ENCODE measurements at places on chromosomes 6 and 20. TPM values are rescaled to one million over a fixed set of nuclear protein-coding genes. Genes with fewer than 3 reads are reported as not detected.

DNA sequence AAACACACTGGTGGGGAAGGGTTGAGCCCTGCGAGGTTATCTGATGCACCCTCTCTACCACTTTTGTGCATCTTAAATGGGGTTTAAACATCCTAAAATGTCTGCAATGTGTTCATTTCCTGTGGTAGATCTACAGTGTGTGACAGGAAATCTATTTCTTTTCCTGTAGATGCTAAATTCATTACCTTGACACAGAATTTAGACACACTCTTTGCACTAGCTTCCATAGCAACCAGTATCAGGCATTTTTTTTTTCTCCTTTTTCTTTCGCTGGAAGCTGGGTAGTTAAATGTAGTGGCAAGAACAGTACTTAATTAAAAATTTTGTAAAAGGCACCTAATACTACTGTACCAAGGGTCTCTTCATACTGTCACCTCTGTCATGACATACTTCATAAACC lies 141.1 kb downstream of the RFPL4B start:
- H3K27ac ChIP-seq, result no peak overlapping the region
- H3K4me3 ChIP-seq, result no peak overlapping the region
- H3K4me1 ChIP-seq, result no peaks in the 10 kb centered on the region

DNA sequence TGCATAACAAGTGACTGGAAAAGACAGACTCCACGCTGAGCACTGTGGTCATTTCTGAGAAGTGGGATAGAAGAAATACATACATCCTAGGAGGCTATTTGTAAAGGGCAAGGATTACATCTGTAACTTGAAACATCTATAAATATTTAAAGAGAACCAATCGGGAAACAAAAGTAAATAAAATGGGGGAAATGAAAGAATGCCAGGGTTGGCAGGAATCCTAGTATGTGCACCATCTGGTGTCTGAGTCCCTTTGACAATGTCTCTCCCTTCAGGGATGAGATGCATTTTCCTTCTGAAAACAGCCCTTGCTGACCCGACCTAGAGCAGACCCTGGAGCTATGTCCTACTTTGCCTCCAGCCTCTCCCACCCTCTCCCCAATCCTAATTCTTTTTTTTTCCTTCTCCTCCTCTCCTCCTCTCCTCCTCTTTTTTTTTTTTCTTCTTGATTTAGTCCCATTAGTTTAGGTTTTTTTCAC lies 53.2 kb downstream of the VSTM2L start:
- no peak overlapping the region for H3K4me3 ChIP-seq
- no peak overlapping the region for H3K27ac ChIP-seq
- peaks cover 8% of the 10 kb centered on the region for H3K27me3 ChIP-seq
- H3K36me3 ChIP-seq, result no peaks in the 10 kb centered on the region

DNA sequence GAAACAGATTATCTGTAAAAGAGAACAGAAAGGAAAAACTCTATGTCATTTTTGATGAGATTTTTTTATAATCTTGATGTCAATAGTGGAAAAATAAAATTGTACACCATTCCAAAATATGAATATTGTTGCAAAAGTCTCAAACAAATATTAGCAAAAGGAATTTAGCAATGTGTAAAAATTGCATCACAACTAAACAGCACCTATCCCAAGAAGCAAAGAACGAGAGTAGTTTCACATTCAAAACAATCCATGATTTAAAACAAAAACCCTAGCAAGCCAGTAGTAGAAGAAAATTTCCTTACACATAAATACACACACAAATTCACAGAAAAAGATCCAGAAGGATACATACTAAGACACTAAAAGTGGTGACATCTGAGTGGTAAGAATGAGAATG lies 38.4 kb downstream of the LCA5 start:
- no peaks in the 10 kb centered on the region for H3K27me3 ChIP-seq
- no peak overlapping the region for H3K27ac ChIP-seq
- no peak overlapping the region for H3K4me3 ChIP-seq
- no peak for DNase-seq

- no peaks in the 10 kb centered on the region for H3K36me3 ChIP-seq
- no peak for DNase-seq
- no peaks in the 10 kb centered on the region for H3K4me1 ChIP-seq
- no peak overlapping the region for H3K27ac ChIP-seq
- no peak overlapping the region for H3K4me3 ChIP-seq
These were observed 232.2 kb downstream of the LY86 start for GRCh38 chr6:6820641-6821238.

- no peak overlapping the region for H3K4me3 ChIP-seq
- H3K27me3 ChIP-seq, result no peaks in the 10 kb centered on the region
- H3K27ac ChIP-seq, result no peak overlapping the region
These were observed 214.2 kb upstream of the PCSK2 start for GRCh38 chr20:17012546-17013226.

DNA sequence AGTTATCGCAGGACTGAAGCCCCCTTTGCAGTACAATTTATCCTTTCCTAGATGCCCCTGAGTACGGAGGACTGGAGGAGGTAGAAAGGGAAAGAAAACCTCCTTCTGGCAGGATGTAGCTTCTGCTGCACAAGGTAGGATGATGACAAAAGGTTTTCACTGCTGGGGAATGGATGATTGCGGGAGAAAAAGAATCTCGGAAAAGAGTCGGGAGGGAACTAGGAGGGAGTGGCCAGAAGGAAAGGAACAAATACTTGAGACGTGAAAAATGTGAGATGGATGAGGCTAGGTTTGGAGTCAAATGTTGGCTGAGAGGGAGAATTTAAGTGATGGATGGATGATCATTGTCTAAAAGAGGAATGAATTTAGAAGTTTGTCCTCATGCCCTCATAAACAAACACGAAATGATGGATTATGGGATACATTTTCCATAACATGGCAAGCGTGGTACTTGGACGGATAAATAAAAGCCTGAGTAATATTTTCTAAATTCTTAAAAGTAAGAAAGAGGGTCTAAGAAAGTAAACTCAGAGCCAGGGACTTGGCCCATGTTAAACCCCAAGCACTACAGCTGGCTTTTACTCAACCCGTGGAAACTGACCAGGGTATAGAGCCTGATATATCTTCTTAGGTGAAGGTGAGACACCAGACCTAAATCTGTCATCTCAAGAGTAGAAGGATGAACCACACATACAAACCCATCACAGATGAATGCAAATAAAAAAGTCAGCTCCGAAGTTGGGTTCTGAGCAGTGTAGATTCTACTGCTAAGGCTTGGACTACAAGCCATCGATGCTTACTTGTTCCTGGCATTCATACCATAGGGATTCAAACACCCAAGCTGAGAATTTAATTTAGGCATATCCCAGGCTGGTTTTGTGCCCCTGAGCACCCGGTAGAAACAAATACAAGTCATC lies 72.4 kb downstream of the HFE start:
- no peak for DNase-seq
- H3K4me1 ChIP-seq, result peaks cover 26% of the 10 kb centered on the region
- H3K36me3 ChIP-seq, result peaks cover 14% of the 10 kb centered on the region
- H3K27me3 ChIP-seq, result no peaks in the 10 kb centered on the region

- DNase-seq, result no peak
- no peaks in the 10 kb centered on the region for H3K4me1 ChIP-seq
- H3K27me3 ChIP-seq, result no peaks in the 10 kb centered on the region
- no peak overlapping the region for H3K4me3 ChIP-seq
- no peak overlapping the region for H3K27ac ChIP-seq
These were observed 14.3 kb upstream of the EPM2A start for GRCh38 chr6:145749632-145750031.

DNA sequence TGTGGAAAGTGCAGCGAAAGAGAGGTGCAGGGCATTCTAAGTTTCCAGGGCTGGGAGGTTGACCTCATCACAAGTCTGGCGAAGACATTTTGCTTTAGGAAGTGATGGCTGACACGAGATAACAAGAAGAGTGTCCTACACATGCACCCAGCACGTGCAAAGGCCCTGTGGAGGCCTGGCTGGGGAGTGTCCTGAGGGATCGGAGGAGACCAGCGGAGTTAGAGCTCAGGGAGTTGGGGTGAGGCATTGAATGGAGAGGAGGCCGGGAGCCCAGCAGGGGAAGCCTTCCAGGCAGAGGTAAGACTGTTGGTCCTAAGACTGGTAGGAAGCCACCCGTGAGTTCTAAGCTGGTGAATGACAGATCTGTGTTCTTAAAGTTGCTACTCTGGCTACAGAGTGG lies 58.4 kb downstream of the PPP1R14C start:
- no peaks in the 10 kb centered on the region for H3K36me3 ChIP-seq
- H3K4me3 ChIP-seq, result no peak overlapping the region
- H3K27me3 ChIP-seq, result no peaks in the 10 kb centered on the region
- DNase-seq, result no peak

DNA sequence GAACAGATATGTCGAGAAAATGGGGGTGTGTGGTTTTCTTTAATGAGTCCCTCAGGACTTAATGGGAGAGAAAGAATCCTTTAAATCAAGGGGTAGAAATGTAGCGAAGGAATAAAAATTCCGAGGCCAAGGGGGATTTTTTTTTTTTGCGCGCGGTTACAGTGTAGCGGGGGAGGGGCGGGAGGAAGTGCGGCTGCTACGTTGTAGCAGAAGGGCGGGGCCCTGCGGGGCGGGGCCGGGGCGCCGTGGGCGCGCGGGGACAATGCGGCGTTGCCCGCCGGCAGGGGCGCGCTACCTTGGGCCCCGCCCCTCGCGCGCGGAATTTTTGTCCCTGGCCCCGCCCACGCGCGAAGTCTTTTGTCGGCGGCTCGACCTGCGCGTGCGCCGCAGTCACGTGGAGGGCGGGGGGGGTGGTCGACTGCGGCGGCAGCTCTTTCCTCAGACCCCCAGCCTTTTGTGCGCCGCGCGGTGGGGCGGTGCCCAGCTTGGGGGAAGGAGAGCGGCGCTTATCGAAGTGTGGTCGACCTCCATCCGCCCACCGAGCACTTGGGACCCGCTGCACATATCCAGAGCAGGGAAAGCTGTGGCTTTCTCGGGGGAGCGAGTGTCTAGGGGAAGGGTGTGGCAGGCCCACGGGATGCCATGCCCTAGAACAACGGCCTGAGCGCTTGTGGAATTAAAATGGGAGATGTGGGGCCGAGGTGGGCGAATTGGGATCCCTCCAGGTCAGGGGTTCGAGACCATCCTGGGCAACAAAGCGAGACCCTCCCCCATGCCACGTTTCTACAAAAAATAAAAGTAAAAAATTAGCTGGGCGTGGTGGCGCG lies 1.3 kb downstream of the TUBB start:
- no peaks in the 10 kb centered on the region for H3K36me3 ChIP-seq
- peak; percentile 83 for DNase-seq
- H3K27me3 ChIP-seq, result no peaks in the 10 kb centered on the region
- no peaks in the 10 kb centered on the region for H3K4me1 ChIP-seq
- H3K4me3 ChIP-seq, result peak overlapping the region; percentile 85

DNA sequence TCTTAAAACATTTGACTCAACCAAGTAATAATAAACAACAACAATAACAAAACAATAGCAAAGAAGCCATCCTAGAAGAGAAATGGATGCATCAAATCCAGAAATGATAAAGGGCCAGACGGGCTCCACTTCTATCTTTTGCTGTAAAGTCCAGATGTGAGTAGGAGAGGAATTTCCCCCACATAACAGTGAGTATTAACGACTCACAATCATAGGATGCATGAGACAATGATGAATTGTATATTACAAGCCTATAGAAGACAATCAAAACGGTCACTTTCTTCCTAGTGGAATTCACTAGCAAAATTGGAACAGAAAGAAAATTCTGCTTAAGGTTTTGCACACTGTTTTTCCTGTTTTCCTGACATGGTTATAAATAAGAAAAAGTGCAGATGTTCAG lies 97.0 kb upstream of the PREP start:
- no peaks in the 10 kb centered on the region for H3K4me1 ChIP-seq
- no peak overlapping the region for H3K4me3 ChIP-seq
- no peak overlapping the region for H3K27ac ChIP-seq
- DNase-seq, result no peak
- H3K36me3 ChIP-seq, result no peaks in the 10 kb centered on the region
- no peaks in the 10 kb centered on the region for H3K27me3 ChIP-seq

- DNase-seq, result no peak
- no peak overlapping the region for H3K4me3 ChIP-seq
- H3K36me3 ChIP-seq, result no peaks in the 10 kb centered on the region
- no peaks in the 10 kb centered on the region for H3K4me1 ChIP-seq
- no peaks in the 10 kb centered on the region for H3K27me3 ChIP-seq
These were observed 847.9 kb upstream of the FLRT3 start for GRCh38 chr20:15185322-15185721.

GRCh38 chr6:81694207-81694606 lies 58.3 kb downstream of the TENT5A start:
- no peak overlapping the region for H3K4me3 ChIP-seq
- H3K4me1 ChIP-seq, result no peaks in the 10 kb centered on the region
- H3K27ac ChIP-seq, result no peak overlapping the region
- no peak for DNase-seq
- H3K36me3 ChIP-seq, result no peaks in the 10 kb centered on the region
- no peaks in the 10 kb centered on the region for H3K27me3 ChIP-seq

DNA sequence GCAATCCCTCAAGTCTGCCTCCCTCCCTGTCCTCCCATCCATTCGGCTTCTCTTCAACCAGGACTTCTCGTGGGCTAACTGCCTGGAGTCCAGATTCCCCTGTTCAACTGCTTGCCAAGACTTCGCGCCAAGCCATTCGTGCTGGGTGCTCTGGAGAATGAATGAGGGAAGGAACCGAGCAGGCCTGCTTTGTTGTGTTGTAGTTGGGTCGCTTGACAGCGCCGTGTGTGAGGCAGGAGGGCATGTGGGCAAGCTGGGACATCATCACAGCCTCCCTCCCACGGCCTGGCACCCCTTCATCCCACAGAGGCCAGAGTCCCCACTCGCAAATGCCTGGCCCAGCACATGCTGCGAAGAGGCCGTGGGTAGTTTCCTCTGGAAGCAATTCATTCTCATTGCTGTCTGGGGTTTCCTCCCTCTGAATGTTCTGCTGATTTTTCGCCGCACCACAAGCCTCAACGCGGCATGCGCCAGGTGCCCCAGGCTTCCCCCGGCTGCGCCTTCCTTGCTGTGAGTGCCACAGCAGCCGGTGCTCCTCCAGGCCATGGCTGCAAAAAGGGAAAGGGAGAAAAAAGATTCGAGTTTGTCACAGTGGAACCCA lies 336.0 kb downstream of the QKI start:
- DNase-seq, result no peak
- H3K4me3 ChIP-seq, result no peak overlapping the region
- H3K36me3 ChIP-seq, result no peaks in the 10 kb centered on the region
- H3K27me3 ChIP-seq, result no peaks in the 10 kb centered on the region

- DNase-seq, result no peak
- no peaks in the 10 kb centered on the region for H3K27me3 ChIP-seq
- H3K4me1 ChIP-seq, result no peaks in the 10 kb centered on the region
These were observed 6.6 kb upstream of the KCNG1 start for GRCh38 chr20:51029556-51029955.

DNA sequence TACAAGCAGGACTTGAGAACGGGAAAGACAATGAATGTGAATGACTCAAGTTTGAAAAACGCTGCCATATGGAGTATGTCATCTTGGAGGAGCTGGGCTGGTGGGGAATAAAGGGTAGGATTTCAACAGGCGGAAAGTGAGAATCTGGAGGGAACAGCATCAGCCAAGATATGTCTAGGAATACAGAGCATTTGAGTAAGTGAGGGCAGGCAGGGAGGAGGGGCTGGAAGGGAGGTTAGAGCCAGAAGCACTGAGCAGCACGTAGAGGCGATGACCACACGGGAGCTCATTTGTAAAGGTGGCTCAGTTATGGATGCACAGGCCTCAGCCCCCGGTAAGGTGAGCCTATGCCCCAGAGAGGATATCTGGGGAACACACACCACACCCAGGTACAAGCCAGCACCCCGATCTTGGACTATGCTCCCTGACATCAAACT lies 115.1 kb downstream of the ZMYND8 start:
- no peaks in the 10 kb centered on the region for H3K4me1 ChIP-seq
- no peak for DNase-seq
- H3K36me3 ChIP-seq, result peaks cover 80% of the 10 kb centered on the region
- no peak overlapping the region for H3K4me3 ChIP-seq

The BANF2 gene
- not detected for total RNA-seq

The NKAPL gene
- 2.4 TPM for total RNA-seq

The HSPA1L gene
- 0.44 TPM for total RNA-seq

The RNF5 gene
- total RNA-seq, result 117 TPM

The RBPJL gene
- total RNA-seq, result not detected
